Neural crest cell (in vitro differentiated cells): ENCODE measurements at places on chromosomes 13 and 19.
A peak's percentile ranks its signal among the peaks of the same experiment; 100 is the strongest.

DNA sequence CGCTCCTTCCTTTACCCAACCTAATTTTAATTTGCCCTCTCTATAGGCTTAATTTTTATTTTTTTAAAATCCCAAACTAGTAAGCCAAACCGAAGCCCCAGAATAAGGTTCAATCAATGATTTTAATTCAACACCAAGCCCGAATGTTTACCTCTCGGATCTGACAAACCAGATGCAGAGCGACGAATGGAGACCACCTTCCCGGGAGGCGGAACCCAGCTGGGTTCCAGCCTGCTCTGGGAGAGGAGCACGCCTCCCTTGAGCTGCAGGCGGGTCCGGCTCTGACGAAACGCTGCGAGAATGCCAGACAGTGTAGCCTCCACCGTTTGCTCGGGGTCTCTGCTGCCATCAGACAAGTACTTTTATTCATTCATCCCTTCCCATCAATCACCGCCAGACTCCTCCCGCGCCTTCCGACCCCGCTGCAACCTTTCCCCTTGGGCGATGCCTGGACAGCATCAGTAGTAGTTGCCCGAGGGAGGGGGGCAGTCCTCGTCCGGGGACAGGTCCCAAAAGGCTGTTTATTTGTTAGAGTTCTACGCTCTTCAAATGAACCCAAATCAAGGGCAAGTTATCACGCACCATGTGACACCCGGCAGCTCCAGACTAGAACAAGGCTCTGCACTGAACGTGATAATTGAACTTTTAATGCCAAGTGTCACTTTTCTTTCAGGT is 752 bp upstream of the EDNRB start:
- DNase-seq = peak; percentile 40

DNA sequence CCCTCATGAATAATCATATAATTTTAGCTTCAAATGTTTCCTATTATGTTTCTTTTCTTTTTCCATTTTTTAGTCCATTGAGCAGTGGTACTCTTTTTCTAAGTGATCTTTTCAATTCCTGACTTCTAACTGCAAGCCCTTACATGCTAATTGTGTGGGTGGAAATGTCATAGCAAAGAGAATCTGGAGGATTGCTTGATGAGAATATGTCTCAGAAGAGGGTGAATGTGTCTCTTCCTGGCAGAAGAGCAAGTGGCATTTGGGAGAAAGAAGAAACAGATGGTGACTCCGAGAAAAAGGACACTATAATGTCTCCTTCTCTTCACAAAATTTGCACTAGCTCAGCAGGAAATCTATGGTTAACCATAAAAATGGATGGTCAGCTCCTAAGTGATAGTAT is 2320.0 kb downstream of the PCDH9 start:
- DNase-seq = no peak

DNA sequence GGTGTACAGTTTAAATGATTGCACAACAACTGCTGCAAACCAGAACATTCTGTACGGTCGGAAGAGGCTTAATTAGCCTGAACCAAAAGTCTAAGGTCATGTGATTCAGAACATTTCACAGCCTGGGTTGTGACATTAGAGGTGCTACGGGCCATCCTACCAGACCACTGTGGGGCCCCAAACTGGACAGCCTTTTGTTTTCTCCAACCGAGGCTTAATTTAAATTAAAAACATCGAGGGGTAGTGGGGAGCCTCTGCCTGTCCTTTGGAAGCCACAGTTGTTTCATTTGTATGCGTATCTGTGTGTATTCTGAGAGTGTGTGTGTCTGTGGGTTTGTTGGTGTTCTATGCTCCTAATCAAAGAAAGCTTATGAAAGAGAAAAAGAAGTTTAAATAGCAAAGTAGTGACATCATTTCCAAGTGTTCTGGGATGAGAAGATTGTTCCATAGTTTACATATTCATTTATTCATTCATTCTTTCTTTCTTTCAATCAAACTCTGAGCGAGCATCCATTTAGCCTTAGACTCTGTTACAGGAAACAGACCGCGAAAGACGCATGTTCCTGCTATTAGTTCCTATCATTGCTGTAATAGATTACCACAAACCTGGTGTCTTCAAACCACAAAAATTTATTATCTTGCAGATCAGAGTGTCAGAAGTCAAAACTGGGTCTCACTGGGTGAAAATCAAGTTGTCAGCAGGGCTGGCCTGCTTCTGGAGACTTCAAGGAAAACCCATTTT is 444.8 kb downstream of the FOXO1 start:
- DNase-seq = no peak

GRCh38 chr19:41626877-41627276 is at the start of gene CEACAM4:
CEACAM4 (minus strand) TSS chr19:41627074; CDS start chr19:41626963, 111 bp downstream.
- DNase-seq = no peak

- no peak for DNase-seq
Observed at GRCh38 chr19:8329996-8330395, 8.7 kb downstream of the RPS28 start.

GRCh38 chr19:53865918-53866864 is 1.5 kb upstream of the MYADM start:
- DNase-seq = peak; percentile 46

DNA sequence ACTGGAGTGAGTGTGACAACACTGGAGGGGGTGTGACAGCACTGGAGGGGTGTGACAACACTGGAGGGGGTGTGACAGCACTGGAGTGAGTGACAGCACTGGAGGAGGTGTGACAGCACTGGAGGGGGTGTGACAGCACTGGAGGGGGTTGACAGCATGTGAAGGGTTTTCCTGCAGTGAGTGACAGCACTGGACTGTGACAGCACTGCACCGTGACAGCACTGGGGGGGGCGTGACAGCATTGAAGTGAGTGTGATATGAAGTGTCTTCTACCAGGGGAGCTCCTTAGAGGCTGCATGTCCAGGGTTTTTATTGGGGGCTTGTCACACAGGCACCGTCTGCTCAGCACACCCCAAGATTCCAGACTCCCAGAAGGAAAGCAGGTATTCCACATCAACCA is 274.8 kb downstream of the TEX29 start:
- no peak for DNase-seq

- DNase-seq = no peak
Observed at GRCh38 chr13:76245211-76245610, 609.1 kb downstream of the LMO7 start.

GRCh38 chr13:19586904-19587634 is 25.7 kb upstream of the TPTE2 start:
- DNase-seq = no peak

DNA sequence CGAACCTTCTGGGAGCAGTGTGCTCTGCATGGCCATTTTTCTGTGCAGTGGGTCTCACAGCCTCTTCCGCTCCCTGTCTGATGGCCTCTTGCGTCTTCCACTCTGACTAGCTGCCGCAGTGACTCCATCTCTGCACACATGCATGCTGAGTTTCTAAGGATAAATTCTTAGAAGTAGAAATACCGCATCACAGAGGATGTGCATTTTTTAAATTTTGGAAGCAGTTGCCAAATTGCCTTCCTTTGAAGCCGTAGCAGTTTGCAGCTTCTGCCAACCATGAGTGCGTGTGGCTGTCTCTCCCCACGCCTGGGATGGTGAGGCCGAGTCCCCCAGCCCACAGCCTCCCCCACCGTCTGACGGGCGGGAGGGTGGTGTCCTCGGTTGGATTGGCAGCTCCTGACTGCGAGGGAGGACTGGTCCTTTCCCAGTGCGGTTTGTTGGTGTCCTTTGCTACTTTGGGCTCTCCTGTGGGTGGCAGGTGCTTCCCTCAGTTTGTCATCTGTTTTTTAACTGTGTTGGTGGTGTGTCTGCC is 9.8 kb downstream of the FZR1 start:
- no peak for DNase-seq

DNA sequence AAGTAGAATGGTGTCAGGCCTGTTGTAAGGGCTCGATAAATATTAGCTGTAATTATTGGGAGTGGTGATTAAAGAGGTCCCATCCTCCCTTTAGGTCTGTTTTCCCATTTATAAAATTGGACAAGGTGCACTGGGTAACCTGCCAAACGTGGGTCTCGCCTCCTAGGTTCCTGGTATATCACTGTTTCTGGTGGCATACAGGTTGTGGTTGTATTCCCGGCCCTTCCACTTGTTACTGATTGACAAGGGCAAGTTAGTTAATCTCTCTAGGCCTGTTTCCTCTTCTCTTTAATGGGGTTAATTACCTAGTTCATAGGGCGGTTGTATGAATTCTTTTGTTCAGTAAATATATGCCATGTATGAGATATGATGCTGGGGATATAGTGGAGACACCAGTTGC is 1.5 kb downstream of the PPP2R1A start:
- no peak for DNase-seq

- DNase-seq = no peak
Observed at GRCh38 chr13:41130356-41130755, 2.2 kb downstream of the KBTBD6 start.

- DNase-seq = no peak
Observed at GRCh38 chr13:111531505-111531904, 211.1 kb downstream of the TEX29 start.

DNA sequence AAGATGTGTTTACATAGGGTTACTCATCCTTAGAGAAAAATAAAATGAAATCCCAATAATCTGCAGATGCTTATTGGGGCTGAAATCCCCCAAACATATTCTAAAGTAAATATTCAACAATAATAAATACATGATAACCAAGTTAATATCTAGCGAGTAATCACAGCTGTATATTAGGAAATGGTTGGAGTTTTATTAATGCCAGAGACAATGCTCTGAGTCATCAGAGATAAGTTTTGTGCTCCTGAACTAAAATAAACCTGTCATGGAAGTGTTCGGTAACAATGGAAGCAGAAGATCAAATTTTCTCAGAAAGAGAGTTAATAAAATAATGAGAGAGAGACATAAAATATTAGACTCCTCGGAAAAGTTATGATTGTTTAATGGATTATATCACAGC is 31.4 kb downstream of the FLT1 start:
- DNase-seq = no peak

- no peak for DNase-seq
Observed at GRCh38 chr13:51277928-51278327, 55.7 kb downstream of the FAM124A start.

DNA sequence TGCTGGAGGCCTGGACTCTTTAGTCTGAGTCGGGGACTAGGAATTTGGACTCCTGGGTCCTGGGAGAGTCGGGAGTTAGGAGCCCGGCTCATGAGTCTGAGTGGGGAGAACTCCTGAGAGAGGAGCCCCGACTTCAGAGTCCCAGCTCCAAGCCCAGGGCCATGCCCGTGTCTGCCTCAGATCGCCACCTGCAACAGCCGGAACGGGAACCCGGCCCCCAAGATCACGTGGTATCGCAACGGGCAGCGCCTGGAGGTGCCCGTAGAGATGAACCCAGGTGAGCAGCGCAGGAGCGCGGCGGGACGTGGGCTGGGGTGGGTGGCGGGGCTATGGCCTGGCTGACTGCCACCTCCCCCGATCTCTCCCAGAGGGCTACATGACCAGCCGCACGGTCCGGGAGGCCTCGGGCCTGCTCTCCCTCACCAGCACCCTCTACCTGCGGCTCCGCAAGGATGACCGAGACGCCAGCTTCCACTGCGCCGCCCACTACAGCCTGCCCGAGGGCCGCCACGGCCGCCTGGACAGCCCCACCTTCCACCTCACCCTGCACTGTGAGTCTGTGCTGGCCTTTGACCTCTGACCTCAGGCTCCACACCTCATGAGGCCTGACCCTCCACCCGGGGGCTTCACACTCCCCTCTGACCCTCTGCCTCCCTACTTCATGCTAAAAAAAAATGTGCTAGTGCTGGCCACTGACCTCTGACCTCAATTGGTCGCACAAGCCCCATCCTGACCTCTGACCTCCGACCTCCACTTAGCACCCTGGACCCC is 4.4 kb downstream of the BCAM start:
- no peak for DNase-seq

- DNase-seq = no peak
Observed at GRCh38 chr13:110449219-110450015, 112.1 kb downstream of the RAB20 start.

GRCh38 chr19:49363268-49364082 is at the start of gene DKKL1:
DKKL1 (plus strand) TSS chr19:49363877; CDS start chr19:49363999, 122 bp downstream.
- DNase-seq = peak; percentile 100

DNA sequence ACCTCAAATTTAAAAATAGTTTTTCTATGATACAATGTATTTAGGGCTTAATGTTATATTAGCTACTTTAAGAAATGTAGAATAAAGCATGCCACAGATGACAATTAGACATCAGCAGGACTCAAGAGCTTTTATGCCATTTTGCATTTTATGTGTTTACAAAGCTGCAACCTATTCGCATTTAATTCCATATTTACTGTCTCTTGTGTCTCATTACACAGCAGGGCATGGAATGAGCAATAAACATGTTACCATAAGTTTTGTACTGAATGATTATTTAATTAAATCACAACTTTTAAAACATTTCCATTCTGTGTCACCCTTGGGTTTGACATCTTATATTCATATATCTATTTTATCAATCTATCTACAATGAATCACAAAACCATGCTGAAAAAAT is 1756.9 kb downstream of the PCDH9 start:
- DNase-seq = no peak

GRCh38 chr19:31355665-31356289 is 6.5 kb upstream of the TSHZ3 start:
- DNase-seq = no peak

DNA sequence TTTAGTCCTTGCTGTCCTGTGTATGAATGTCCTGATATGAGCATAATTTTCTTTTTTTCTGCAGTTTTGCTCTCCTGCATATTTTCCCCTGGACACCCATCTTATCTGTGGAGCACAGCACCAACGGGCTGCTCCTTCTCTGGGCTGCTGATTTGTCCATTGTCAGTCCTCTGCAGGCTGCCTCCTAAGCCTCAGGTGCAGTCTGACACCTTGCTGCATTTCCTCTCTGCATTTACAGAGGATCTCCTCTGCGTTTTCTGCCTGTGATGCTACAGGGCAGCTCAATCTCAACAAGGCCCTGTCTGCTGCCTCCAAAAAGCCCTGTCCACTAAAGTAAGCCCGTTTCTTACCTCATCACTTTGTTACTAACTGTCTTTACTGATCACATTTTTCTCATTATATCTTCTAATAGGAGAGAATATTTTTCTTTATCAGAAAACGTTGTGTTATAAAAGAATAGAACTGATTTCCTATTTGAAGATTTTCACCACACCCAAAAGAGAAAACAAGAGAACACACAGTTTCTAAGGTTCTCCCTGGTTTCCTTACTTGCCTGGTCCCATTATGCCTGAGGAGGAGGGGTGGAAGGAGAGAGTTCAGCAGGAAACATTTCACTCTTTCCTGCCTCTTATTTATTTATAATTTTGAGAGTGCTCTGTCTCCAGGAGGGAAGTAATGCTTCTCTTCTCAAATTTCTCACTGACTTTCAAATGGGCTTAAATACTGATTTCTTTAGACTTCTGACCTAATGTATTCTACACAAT is 65.6 kb upstream of the TDRD3 start:
- DNase-seq = no peak

GRCh38 chr19:38699027-38699346 is 45.3 kb downstream of the CAPN12 start:
- no peak for DNase-seq
